Ecto neural progenitor cell (in vitro differentiated cells): ENCODE measurements at places on chromosomes 5 and 9.

- DNase-seq = no peak
Observed at GRCh38 chr9:130069048-130069447, 15.3 kb downstream of the GPR107 start.

GRCh38 chr9:30504502-30504905, 1879.9 kb upstream of the ACO1 start:
- no peak for DNase-seq

GRCh38 chr5:81142108-81142507, 91.0 kb upstream of the CKMT2 start:
- no peak for DNase-seq

DNA sequence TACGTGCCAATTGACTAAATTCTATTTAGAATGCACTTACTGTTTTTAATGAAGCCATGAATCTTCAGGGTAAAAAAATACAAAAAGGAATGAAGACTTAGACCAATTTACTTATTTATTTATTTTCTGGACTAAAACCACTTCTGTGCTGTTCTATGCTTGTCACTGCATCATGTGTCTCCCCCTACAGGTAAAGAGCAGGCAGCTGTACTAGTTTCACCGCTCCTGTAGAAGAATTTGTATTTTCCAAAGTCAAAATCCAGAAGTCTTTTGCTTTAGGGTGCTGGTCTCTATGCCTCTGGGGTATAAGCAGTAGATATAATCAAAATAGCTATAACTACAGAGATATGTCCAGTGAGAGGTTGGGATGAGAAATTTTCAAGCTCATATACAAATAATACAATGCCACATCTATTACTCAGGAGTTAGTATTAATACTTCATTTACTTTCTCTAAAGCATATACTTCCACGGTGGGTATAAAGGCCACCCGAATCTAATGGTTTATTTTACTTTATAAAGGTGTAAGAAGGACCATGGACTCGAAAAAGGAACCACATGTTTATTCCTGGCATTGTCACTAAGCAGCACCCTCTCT, 591.5 kb downstream of the RAB3C start:
- DNase-seq = no peak

- DNase-seq = no peak
Observed at GRCh38 chr9:95363051-95363841, 45.7 kb upstream of the FANCC start.

- DNase-seq = no peak
Observed at GRCh38 chr9:37271679-37272078, 150.8 kb upstream of the GRHPR start.

DNA sequence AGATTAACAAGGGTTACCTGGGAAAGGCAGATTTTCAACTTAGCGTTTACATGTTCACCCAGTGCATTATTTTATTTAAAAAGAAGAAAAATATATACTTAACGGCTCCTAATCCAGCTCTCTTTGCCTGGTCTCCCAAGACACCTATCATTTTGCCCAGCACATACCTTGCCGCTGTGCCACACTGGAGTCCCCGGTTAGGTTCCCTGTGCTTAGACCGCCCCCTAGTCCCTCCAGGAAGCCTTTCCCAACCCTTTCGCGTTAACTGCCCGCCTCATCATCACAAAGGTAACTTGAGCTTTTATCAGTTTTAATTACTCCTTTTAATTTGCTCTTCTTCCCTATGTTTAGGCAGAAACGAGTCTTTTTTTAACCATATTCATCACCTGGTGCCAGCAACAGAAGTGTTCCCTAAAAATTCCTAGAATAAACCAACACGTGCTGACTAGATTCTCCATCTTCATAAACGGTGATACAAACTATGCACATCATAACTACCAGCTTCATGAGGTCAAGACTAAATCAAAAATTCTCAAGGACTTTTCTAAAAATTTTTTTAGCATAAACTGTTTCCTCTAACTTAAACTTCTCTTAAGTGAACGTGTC, 19.7 kb downstream of the DNAJA1 start:
- DNase-seq = no peak

- DNase-seq = peak; percentile 44
Observed at GRCh38 chr9:134571946-134572917, 69.4 kb upstream of the COL5A1 start.

GRCh38 chr5:96259151-96259772, 173.8 kb downstream of the PCSK1 start:
- no peak for DNase-seq

DNA sequence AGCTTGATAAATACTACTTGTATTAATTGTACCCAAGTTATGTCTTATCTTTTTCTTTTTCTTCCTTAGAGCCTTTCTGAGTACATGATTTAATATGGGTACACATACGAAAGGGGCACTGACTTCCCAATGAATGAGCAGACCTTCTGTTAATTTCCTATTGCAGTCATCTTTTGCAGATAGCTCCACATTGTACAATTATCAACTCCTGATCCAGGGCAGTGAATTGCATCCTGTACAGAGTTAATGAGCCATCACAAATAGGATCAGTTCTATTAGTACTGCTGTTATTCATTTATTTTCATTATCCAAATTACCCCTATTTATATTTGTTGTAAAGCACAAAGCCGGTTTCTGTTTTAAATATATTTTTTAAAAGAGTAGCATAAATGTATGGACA, 105.6 kb downstream of the ADAMTSL1 start:
- DNase-seq = no peak

- DNase-seq = no peak
Observed at GRCh38 chr5:121445511-121445910, 406.2 kb upstream of the FTMT start.

GRCh38 chr9:136379003-136379287, 5.5 kb upstream of the CARD9 start:
- no peak for DNase-seq

GRCh38 chr5:74404574-74405508, 235.7 kb downstream of the ENC1 start:
- DNase-seq = no peak

DNA sequence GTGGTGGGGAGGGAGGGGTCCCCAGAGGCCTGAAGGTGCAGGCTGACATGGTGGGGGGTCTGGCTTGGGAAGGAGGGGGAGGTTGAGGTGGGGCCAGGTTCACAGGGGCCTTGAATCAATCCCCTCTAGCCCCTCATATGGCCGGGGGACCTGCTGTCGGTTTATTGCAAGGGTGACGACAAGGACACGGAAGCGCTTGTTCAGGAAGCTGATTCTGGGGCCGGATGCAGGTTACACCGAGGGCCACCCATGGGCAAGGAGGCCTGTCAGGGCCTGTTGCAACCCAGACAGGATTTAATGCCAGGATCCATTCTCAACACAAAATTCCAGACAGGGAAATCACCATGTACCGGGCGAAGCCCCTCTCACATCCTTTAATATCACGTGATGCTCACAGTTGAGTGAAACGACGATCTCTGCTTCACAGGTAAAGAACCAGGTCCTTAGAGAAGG, 41.6 kb upstream of the SYNPO start:
- no peak for DNase-seq

DNA sequence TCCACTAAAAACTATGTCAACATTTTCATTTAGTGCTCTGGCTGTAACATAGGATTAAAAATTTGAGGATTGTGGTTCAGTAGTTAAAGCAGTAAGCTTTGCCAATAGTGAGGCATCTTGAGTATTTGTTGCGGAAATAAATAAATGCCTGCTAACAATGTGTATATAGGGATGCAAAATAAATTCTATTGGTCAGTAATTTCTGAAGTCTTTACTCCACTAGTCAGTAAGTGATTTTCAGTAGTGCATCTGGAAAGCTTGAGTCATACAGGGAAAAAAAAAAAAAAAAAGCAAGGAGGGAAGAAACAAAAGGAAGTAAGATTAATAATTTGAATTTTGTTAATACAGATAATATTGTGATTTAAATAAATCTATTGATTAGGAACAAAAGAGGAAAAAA, 21.0 kb downstream of the NIPBL start:
- no peak for DNase-seq

- no peak for DNase-seq
Observed at GRCh38 chr9:115980976-115981375, 172.6 kb upstream of the PAPPA start.
